NCI-H510A (cell line): ENCODE measurements at places on chromosomes 13 and 19.

GRCh38 chr13:51733374-51734298 lies 70.3 kb downstream of the DHRS12 start:
- no peak for DNase-seq

DNA sequence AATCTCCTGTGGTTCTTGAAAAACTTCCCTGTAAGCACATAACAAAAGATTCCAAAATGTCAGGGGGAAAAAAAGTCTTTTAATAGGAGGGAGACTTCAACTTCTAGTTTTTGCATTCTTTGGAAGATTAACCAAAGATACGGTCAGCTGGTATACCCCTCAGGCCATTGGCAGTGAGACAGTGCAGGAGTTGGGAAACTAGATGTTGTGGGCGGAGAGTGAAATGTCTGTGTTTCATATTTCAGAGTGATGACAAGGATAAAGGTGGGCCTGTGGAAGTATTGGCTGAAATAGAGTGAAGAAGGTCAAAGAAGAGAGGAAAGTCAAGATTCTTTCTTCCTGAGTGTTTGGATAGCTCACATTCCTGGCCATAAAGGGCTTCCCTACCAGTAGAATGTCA lies 40.8 kb downstream of the CYP2B6 start:
- DNase-seq = no peak

DNA sequence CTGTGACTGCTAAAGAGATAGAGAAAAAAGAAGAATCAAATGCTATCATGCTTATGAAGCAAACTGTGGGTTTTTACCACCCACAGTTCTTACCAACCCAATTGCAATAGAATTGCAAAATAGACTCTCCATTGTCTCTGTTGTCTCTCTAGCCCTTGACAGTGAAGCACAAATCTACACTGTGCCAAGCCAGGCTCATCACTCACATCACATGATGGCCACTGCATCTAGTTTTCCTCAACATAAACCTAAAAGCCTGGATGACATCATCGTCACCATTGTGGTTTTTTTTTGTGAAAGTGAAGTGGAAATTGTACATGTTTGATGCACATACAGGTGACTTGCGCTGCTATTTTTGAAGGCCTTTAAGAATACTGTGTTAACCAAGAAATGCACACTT lies 56.1 kb downstream of the KL start:
- no peak for DNase-seq

DNA sequence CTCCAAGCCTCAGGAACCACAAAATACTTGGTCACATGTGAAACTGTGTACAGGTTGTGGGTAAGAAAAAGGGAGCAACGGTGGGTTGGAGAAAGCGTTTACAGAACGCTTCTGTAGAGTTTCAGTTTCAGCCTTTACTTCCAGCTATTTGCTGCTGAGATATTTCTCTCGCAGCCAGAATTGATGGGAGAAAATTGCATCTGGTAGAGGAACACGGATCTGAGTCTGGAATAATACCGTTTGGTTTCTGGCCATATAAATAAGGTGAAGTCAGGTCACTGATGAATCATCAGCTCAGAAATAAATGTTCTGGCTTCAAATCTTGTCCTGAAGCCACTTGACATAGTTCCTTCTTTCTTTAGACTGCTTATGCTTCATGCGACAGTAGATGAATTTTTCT lies 20.3 kb upstream of the RFC3 start:
- no peak for DNase-seq

GRCh38 chr19:47107202-47107952 lies 6.2 kb downstream of the ZC3H4 start:
- DNase-seq = no peak

DNA sequence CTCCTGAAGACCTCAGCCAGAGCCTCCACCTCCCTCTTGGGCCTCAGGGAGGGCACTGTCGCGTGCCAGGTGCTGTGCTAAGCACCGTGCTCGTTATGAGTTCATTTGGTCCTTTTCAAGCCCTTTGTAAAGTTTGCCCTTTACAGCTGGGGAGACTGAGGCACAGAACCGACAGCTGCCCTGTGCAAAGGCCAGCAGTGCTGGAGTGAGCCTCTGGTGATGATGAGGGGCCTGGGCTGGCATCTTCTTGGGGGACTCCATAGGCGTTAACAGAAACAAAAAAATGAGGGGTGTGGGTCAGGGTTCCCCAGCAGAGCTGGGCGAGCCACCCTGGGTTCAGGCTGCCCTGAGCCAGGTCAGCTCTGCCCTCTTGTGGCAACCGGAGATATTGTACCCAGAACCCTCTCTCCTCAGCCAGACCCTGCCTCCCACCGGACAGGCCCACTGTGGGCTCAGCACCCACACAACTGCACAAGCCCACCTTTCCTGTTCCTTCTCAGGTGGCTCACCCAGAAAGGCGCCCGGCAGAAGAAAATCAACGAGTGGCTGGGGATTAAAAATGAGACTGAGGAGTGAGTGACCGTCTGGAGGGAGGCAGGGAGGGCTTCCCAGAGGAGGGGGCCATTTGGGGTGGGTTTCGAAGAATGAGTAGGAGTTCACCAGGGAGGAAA lies 5.5 kb upstream of the IFI30 start:
- DNase-seq = no peak

DNA sequence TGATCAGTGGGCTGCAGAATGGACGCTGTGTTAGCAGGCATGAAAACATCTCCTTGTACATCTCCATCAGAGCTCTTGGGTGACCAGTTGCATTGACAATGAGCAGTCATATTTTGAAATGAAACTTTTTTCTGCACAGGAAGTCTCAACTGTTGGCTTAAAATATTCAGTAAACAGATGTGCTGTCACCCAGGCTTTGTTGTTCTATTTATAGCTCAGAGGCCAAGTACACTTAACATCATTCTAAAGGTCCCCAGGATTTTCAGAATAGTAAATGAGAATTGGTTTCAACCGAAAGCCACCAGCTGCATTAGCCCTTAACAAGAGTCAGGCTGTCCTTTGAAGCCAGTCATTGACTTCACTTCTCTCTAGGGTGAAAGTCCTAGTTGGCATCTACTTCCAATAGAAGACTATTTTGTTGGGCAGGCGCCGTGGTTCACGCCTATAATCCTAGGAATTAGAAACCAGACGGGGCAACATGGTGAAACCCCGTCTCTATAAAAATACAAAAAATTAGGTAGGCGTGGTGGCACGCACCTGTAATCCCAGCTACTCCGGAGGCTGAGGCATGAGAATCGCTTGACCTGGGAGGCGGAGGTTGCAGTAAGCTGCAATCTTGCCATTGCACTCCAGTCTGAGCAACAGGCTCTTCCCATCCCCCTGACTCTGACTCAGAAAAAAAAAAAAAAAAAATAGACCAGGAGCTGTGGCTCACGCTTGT lies 7.9 kb upstream of the PDE4A start:
- peak; percentile 69 for DNase-seq

GRCh38 chr13:51778392-51778791 lies 25.6 kb downstream of the DHRS12 start:
- DNase-seq = no peak

DNA sequence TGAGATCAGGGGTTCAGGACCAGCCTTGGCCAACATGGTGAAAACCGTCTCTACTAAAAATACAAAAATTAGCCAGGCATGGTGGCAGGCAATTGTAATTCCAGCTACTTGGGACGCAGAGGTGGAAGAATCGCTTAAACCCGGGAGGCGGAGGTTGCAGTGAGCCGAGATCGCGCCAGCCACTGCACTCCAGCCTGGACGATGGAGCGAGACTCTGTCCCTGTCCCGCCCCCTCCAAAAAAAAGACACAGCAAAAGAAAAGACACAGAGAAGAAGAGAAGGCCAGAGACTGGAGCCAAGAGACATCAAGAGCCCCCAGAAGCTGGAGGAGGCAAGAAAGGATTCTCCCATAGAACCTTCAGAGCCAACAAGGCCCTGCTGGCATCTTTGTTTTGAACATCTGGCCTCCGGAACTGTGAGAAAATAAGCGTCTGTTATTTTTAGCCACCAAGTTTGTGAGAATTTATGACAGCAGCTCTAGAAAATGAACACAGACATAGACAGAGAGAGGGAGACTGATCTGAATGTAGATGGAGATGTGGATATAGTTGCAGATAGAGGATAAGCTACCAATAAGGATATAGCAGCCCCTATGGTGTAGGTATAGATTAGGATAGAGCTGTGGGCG lies 25.7 kb upstream of the PNMA8B start:
- no peak for DNase-seq

DNA sequence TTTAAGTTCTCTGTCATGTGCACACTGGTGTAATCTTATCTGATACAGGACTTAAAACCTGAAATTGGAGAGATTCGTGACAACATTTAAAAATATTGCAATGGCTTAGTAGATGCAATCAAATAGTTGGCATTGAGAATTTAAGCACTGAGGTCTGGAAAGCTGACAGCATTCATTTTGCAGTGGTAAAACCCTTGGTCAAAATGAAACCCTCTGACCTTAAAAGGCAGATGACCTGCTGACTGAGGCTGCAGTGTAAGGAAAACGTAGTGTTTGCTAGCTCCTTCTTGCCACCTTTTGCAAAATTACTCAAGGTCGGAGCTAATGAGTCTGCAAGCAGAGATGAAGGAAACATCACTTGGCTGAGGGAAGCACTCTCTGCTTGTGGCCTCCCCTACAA lies 150.6 kb downstream of the KCTD12 start:
- no peak for DNase-seq

DNA sequence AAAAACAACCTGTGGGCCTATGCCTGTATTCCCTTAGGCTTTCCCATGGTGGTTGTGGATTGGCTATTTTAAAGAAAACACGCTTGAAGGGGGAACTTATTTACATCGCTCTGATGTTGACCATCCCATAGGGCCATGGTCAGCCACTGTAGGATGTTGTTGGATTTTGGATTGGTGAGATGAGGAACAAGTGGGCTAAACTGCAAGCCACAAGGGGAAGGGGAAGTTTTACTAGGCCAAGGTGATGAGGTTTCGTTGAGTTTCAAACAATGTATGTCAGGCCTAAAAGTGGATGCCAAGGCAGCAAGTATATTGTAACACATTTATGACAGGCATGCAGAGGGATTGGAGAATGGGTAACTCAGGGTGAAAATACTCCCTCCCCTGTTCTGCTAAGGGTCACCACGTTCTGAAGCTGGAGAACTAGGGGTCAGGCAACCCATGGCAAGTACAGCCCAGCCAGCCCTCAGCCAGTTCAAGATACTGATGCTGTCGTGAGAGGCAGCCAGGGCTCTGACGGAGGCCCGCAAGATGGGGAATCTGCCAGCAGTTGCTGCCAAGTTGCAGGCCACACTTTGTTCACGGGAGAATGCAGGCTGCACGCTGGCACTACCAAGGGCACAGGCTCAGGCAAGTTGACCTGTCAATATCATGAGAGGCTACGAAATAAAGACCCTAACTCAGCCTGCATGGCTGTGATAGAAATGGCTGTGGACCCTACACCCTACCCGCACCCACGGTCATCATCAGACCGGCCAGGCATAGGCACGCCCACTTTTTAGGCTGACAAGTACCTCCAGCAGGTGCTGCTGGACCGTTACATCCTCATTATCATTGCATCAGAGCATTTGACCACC lies 11.1 kb downstream of the IRGC start:
- no peak for DNase-seq

DNA sequence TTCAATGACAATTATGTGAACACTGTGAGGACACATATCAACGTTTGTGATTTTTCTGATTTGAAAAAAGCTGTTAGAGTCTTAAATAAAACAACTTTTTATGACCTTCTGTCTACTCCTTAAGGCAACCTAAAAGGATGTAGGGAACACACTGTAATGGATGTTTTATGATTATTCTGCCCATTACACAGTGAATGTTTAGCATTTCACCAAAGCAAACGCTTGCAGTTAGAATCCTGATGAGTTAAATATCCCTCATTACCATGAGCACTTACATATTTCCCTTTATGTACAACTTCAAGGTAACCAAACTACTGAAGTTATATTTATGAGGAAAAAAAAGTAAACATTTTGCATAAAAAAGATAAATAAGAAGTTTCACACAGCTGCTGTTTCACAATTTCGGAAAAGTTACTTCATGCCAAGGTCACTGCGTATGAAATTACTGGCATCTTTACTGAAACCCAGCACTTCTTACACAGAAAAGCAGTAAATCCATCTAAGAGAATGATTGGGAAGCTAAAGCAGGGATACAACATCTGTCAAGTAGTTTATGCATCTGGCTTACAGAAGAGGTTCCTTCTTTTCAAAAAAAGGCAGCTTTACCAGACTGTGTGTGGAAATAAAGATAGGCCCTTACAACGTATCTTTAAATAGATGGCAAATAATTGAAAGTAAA lies 733.7 kb upstream of the ATXN8OS start:
- no peak for DNase-seq

DNA sequence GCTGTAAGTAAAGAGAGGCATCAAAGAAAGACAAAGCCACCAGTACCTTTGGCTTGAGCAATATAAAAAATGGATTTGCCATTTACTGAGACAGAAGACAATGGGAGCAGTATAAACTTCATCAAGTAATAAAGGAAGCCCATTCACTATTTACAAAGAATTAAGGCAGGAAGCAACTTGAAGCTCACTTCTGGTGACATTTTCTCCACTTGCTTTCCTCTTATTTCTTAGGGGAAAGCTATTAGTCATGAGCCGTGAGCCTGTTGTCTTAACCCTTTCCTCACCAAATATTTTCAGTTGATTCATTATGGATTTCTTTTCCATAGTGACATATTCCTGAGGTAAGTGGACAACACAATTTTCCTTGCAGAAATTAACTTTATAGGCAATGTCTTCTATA lies 156.8 kb downstream of the DNAJC3 start:
- no peak for DNase-seq

DNA sequence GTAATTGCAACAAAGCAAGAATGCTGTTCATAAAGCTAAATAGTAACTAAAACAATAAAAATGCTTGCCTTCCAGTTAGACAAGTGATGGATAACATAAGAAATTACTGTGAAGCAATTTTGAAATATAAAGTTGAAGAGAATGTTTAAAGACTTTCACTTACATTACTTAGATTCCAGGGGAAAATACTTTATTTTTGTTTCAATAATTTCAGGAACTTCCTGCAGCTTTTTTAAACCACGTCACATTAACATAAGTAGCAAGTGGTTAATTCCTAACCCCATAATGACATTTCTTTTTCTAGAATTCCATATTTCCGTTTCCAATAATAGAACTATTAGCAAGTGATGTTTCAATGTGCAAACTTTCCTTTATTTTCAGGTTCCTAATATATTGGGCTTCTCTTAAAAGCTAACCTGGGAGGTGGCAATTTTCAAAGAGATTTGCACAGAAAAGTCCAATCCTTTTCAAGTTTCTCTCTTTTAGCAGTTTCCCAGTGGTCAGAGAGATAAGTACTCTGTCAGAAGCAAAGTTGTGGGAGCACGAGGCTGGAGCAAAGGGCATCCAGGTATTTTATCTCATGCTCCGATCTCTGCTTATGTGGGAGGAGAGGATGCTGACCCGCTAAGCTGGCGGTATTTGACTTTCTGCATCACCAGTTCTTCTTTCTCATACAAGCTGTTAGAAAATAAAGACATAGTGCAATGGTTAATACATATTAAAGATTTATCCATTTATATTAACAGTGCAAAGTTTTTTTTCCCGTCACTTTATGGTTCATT lies 1025.3 kb downstream of the EFNB2 start:
- DNase-seq = no peak

GRCh38 chr13:29749401-29750182 lies 100.8 kb downstream of the UBL3 start:
- DNase-seq = no peak

DNA sequence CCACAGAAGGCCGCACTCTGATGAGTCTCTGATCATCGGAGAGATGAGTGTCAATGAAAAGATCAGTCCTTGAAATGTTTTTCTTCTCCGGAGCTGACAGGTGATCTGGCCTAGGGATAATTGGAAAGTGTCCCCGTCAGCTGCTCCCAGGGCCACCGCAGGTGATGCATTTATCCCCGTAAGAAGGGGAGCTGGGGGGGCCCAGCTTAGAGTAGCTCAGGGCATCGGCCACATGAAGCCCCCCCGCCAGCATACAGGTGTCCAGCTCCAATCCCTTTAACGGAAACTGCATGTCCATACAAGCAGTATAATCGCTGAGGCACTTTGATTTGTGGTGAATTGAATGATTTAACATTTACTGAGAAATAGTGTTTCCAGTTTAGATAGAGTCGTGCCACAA lies 27.7 kb downstream of the ATP4B start:
- no peak for DNase-seq
